ENCODE measurements at places on chromosomes 2 and 18. TPM values are rescaled to one million over a fixed set of nuclear protein-coding genes. Genes with fewer than 3 reads are reported as not detected.

EFEMP1 gene
- 2,583 TPM for total RNA-seq

GREB1L gene
- total RNA-seq: 0.56 TPM

SGPP2 gene
- under 0.01 TPM for total RNA-seq

ITM2C gene
- total RNA-seq: 118 TPM

TWIST2 gene
- 13.4 TPM for total RNA-seq

CACNB4 gene
- 2.3 TPM for total RNA-seq

C2orf81 gene
- 1.1 TPM for total RNA-seq

CNRIP1 gene
- 16.9 TPM for total RNA-seq

KIAA2012 gene
- total RNA-seq: under 0.01 TPM

UGT1A5 gene
- total RNA-seq: not detected

UGT1A8 gene
- not detected for total RNA-seq

RGPD3 gene
- 0.85 TPM for total RNA-seq
